ENCODE measurements at places on chromosomes 1 and 21. TPM values are rescaled to one million over a fixed set of nuclear protein-coding genes. Genes with fewer than 3 reads are reported as not detected.

The ZBTB8OS gene
- total RNA-seq: 47.2 TPM

The DDX20 gene
- total RNA-seq: 15.6 TPM

The NTNG1 gene
- total RNA-seq: 7.3 TPM

The CGN gene
- total RNA-seq: not detected

GRCh38 chr21:41863439-41863740 is 15.8 kb downstream of the PRDM15 start:
- H3K4me3 ChIP-seq: peak overlapping the region; percentile 14
- no peaks in the 10 kb centered on the region for H3K36me3 ChIP-seq
- no peak for DNase-seq
- H3K27ac ChIP-seq: peak overlapping the region; percentile 72

GRCh38 chr1:26580116-26580515 is 50.6 kb downstream of the RPS6KA1 start:
- no peak overlapping the region for H3K27ac ChIP-seq
- no peak for DNase-seq
- no peak overlapping the region for H3K4me3 ChIP-seq

DNA sequence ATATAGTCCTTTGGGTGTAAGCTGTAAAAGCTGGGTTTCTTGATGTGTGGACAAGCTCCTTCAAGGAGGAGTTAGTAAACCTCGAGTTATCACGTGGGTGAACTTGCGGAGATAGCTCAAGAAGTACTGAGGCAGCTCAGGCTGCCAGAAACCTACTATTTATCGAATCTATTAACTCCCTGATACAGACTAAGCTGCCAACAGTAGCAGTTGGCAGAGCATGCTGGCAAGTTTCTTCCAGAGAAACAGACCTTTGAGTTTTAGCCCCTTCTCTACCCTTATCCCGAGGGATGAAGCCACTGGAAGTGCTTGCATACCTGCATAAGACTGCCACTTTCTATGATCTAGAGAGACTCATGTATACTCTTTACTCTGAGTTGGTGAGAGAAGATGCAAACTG is 624.5 kb upstream of the USP24 start:
- H3K4me1 ChIP-seq: peaks cover 10% of the 10 kb centered on the region
- peaks cover 2% of the 10 kb centered on the region for H3K27me3 ChIP-seq
- no peak overlapping the region for H3K4me3 ChIP-seq
- no peaks in the 10 kb centered on the region for H3K36me3 ChIP-seq
- no peak for DNase-seq

- no peak overlapping the region for H3K27ac ChIP-seq
- no peaks in the 10 kb centered on the region for H3K27me3 ChIP-seq
- DNase-seq: no peak
- no peak overlapping the region for H3K4me3 ChIP-seq
- H3K4me1 ChIP-seq: no peaks in the 10 kb centered on the region
Observed at GRCh38 chr21:18960306-18960705, 556.7 kb upstream of the TMPRSS15 start.

- H3K4me1 ChIP-seq: no peaks in the 10 kb centered on the region
- DNase-seq: no peak
- no peak overlapping the region for H3K27ac ChIP-seq
- no peaks in the 10 kb centered on the region for H3K36me3 ChIP-seq
- peaks cover 6% of the 10 kb centered on the region for H3K27me3 ChIP-seq
Observed at GRCh38 chr21:28856588-28857250, 136.0 kb downstream of the LTN1 start.

DNA sequence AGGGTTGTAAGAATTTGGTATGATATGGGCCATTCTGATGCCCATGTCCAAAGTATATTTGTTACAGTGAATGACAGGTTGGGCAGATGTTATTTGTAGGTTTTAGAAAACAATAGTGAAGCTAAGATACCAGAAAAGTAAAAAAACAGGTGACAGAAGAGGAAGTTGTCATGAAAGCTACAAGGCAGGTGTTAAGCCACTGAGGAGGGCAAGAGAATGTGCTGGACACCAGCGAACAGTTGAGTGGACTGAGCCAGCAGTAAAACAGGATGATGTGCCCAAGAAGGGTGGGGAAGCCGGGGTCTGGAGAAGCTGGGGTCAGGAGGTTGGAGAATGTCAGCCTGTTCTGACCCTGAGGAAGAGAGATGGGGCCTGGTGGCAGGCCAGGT is 83.3 kb downstream of the DTL start:
- H3K27me3 ChIP-seq: peaks cover 1% of the 10 kb centered on the region
- H3K4me1 ChIP-seq: peaks cover 13% of the 10 kb centered on the region
- H3K27ac ChIP-seq: no peak overlapping the region
- no peak overlapping the region for H3K4me3 ChIP-seq
- no peak for DNase-seq
- H3K36me3 ChIP-seq: no peaks in the 10 kb centered on the region

DNA sequence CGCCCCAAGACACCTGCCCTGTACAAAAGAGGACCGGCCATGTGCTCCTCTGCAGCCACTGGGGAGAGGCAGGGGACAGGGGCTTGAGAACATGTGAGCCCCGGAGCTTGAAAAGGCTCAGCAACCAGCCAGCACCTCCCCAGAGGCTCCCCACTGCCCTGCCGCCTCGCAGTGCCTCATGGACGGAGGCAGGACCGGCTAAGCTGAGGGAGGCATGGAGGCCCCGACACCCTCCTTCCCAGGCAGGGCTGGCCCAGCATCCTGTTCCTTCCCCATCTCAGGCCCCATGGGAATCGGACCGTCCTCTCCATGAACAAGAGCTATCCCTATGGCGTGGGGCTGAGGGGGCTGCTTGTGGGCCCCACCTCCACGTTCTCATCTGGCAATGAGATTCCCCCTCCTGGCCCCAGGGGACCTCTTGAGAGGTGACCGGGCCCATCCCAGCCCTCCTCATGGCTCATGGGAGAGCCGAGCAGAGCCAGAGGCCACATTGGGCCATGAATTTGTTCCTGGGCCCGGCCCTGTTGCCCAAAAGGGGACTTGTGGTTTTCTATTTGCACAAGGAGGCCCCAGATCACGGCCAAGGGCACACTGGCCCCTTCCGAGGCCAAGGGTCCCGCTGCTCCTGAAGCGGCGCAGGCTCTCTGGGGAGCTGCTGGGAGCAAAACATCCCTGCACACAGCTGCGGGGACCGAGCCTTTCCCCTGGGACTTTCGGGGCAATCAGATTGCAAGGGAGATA is 65.2 kb upstream of the ARHGEF16 start:
- peaks cover 60% of the 10 kb centered on the region for H3K27me3 ChIP-seq
- DNase-seq: no peak
- no peaks in the 10 kb centered on the region for H3K36me3 ChIP-seq
- peaks cover 6% of the 10 kb centered on the region for H3K4me1 ChIP-seq
- H3K27ac ChIP-seq: no peak overlapping the region

DNA sequence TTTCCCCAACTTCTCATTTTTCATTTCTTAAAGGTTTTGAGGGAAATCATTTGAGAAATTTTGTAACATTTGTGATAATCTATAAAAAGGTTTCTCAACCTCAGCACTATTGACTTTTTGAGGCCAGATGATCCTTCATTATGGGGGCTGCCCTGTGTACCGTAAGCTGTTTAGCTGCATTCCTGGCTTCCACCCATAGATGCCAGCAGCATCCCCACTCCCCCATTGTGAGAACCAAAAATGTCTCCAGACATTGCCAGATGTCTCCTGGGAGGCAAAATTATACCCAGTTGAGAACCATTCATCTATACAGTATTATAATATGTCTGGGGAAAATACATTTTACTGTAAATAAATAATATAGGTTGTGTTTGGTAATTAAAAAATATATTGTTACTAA is 146.0 kb downstream of the PBX1 start:
- H3K4me3 ChIP-seq: no peak overlapping the region
- H3K4me1 ChIP-seq: peaks cover 71% of the 10 kb centered on the region
- H3K36me3 ChIP-seq: 0 out of 2 replicates have a peak, but pooled peaks cover under 1% of the 10 kb centered on the region
- peaks cover 3% of the 10 kb centered on the region for H3K27me3 ChIP-seq
